ENCODE measurements at places on chromosomes 5 and 9. TPM values are rescaled to one million over a fixed set of nuclear protein-coding genes. Genes with fewer than 3 reads are reported as not detected.

The TEX48 gene
- total RNA-seq, result not detected

The OBP2B gene
- not detected for total RNA-seq

The PCDHB10 gene
- 0.42 TPM for total RNA-seq

The FAM13B gene
- 19.9 TPM for total RNA-seq

The BSPRY gene
- total RNA-seq, result not detected

The TMEM232 gene
- total RNA-seq, result 1.7 TPM

The CA9 gene
- 8.1 TPM for total RNA-seq

The AUH gene
- total RNA-seq, result 20.8 TPM

The C8G gene
- not detected for total RNA-seq

The ACOT12 gene
- not detected for total RNA-seq

The GPRIN1 gene
- total RNA-seq, result 7.3 TPM

The PPP3R2 gene
- not detected for total RNA-seq

The RGS3 gene
- 53.7 TPM for total RNA-seq

The RANBP3L gene
- total RNA-seq, result 0.60 TPM

The ZNF883 gene
- 1.2 TPM for total RNA-seq

The PCDHA9 gene
- under 0.01 TPM for total RNA-seq

The SVEP1 gene
- 9.2 TPM for total RNA-seq

The LRRC19 gene
- total RNA-seq, result not detected

The BHMT2 gene
- total RNA-seq, result 1.2 TPM

The OR13C9 gene
- total RNA-seq, result not detected

The DDX4 gene
- total RNA-seq, result not detected

The YTHDC2 gene
- 30.0 TPM for total RNA-seq

The OR1Q1 gene
- total RNA-seq, result not detected

The ANKRD20A1 gene
- not detected for total RNA-seq

The SHLD3 gene
- 5.0 TPM for total RNA-seq

The PCDHB5 gene
- total RNA-seq, result 1.8 TPM

The SAPCD2 gene
- total RNA-seq, result 5.7 TPM

The PTGS1 gene
- 2.6 TPM for total RNA-seq

The CAMK2A gene
- 3.3 TPM for total RNA-seq

The MYMK gene
- total RNA-seq, result not detected

The ROPN1L gene
- total RNA-seq, result 0.14 TPM

The ENHO gene
- total RNA-seq, result not detected

The CORO2A gene
- total RNA-seq, result 0.30 TPM

The PRR16 gene
- total RNA-seq, result 1.8 TPM

The LCN1 gene
- total RNA-seq, result 0.59 TPM

The SLIT3 gene
- 29.4 TPM for total RNA-seq

The ADRA1B gene
- total RNA-seq, result under 0.01 TPM

The GPR150 gene
- under 0.01 TPM for total RNA-seq

The SPEF2 gene
- total RNA-seq, result 3.6 TPM
